ENCODE measurements at places on chromosomes 7 and 10.

DNA sequence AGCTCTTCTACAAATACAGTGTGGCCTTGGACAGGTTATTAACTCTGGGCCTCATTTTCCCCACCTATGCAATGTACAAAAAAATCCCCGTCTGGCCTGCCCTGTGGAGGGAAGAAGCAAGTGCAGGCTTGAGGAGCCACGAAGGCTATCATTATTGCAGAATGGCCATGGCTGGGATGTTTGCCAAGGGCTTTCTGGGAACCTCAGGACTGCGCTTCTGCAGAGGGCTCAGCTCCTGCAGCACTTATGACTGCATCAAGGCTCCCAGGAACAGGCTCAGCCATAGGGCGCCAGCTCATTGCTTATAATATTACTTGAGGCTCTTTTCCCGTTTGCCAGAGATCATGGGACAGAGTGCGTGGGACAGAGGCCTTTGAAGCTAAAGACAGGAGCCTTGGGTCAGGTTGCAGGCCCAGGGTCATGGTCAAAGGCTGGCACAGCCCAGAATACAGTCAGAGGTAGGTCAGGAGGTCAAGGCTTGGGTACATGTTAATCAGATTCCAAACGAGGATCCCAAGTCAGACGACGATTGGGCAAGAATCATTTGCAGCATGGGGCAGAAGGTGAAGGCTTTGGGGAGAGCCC is 20.6 kb upstream of the C10orf105 start:
- no peak for DNase-seq

GRCh38 chr10:519716-520401 is 169.6 kb downstream of the DIP2C start:
- no peak for DNase-seq

DNA sequence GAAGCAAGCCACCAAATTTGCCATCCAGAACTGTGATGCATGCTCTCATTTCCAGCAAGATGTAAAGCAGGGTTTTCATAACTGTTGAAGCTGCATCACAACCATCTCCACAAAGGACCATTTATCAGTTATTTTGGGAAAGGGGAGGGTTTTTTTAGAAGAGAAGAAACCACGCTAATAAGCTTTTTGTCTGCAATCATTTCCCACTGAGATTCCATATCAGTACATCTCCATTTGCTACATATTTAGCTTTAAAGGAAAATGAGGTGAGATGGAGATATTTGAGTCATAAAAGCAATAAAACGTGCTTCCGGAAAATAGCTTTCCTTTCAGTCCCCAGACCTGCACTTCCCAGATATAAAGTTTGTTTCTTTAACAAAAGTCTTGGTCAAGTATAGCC is 258.2 kb downstream of the FRMD4A start:
- DNase-seq, result no peak

GRCh38 chr7:44114586-44115310 is 8.6 kb downstream of the POLD2 start:
- no peak for DNase-seq

GRCh38 chr7:126177782-126178181 is 1075.0 kb downstream of the GRM8 start:
- no peak for DNase-seq

GRCh38 chr7:78634093-78634492 is 819.4 kb downstream of the MAGI2 start:
- DNase-seq, result no peak

All from T follicular helper cell (primary cell).